ENCODE measurements at places on chromosomes 2 and 18.
A peak's percentile ranks its signal among the peaks of the same experiment; 100 is the strongest.

DNA sequence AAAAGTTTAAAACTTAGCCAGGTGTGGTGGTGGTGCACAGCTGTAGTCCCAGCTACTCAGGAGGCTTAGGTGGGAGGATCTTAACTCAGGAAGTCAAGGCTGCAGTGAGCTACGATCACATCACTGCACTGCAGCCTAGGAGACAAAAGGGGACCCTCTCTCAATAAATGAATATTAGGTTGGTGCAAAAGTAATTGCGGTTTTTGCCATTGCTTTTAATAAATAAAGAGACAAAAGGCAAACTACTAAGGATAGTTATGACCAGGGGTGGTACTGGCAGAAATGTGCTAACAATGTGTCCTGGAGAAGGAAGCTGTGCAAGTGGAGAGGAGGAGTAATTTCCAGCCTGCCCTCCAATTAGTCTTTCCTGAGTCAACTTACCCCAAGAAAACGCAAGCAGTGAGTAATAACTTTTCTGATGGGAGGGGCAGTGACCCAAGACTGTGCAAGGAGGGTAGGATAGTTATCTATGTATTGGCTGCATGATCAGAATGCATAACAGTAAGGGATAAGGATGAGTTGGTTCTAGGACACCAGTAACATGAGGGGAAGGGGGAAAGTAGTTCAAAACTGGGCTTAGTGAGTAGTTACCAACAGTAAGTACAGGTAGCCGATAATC is 1.5 kb downstream of the EXOC6B start:
- DNase-seq = no peak

- DNase-seq = no peak
These were observed 25.5 kb downstream of the ST8SIA5 start for GRCh38 chr18:46731316-46731715.

- DNase-seq = no peak
These were observed 4.4 kb upstream of the RFX8 start for GRCh38 chr2:101479328-101479727.

- DNase-seq = no peak
These were observed 19.4 kb downstream of the SRSF7 start for GRCh38 chr2:38731684-38732221.

DNA sequence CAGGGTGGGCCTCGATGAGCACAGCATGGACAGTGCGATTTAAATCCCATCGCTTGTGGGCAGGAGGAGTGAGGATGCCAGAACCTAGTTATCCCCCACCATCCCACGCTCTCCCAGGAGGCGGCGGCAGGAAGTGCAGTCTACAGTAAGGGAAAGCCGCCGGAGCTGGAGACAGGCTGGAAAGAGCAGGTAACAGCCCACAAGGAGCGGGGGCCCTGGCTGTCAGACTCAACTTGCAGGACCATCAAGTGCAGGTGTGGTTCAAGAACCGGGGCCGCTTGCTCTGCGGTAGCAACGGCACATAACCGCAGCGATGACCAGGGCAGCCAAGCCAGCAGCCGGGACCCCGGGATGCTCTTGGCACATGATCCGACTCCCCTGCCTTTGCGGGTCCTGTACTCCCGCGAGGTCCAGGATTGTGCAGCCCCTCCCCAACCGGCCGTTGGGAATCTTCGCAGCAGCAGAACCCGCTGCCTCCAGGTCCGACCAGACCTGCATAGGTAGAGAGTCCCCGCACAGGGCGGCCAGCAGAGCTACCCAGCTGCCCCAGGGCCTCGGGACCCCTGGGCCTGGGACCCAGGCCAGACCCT is 82.1 kb downstream of the BIN1 start:
- DNase-seq = peak; percentile 64

DNA sequence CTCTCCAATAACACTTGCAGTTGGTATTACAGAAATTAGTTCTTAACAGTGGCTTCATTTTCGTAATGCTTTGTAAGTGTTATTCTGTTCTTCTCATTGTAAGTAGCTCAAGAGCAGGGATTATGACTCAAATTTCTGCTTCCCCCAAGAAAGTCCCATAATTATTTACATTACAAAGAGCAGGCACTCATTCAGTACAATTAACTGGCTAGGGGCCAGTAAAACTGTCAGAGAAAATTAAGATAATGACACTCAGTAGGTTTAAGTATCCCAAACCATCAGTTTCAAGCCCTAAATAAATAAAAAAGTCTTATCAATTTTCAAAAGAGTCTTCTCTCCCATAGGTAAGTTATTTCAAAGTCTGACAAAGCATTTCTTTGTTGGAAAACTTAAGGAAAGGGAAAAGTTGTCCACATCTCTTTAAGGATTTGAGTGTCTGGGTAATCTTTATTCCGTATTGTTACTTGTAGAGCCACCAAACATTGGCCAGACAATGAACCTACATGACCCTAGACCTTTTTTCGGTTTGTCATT is 137.1 kb downstream of the ARHGAP28 start:
- DNase-seq = peak; percentile 66

DNA sequence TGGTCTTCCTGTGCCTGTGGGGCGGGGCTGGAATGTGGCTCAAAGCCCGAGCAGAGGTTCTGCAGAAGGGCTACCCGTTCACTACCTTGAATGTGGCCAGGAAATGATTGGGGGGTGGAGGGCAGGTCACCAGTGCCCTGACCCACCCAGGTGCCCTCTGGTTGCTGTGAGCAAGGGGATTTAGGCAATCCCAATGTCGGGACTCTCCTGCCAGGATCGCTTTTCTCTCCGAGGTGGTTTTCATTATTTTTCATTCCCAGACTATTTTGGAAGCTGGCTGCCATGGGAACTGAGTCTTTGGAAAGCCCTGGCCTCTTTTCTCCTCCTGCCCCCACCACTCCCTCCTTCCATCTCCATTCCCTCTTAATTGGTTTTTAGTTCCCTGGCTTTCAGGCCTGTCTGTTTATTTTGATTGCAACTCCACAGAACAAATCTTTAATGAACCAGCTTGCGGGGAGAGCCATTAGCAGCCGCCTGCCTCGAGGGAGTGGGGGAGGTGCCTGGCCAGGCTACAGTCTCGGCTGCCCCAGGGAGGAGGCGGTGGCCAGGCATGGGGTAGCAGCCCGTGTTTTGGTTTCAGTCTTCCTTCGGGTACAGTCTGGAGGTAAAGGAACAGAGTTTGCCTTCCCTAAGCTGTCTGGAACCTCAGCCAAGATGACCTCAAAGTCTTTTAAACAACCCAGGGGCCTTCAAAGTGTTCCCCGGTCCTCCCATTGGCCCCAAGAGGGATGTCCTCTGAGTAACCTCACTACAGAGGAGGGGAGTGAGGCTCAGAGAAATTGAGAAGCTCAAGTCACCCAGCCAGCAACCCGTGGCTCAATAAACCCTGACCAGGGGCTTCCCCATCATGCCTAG is 114.4 kb upstream of the HAAO start:
- DNase-seq = peak; percentile 67

DNA sequence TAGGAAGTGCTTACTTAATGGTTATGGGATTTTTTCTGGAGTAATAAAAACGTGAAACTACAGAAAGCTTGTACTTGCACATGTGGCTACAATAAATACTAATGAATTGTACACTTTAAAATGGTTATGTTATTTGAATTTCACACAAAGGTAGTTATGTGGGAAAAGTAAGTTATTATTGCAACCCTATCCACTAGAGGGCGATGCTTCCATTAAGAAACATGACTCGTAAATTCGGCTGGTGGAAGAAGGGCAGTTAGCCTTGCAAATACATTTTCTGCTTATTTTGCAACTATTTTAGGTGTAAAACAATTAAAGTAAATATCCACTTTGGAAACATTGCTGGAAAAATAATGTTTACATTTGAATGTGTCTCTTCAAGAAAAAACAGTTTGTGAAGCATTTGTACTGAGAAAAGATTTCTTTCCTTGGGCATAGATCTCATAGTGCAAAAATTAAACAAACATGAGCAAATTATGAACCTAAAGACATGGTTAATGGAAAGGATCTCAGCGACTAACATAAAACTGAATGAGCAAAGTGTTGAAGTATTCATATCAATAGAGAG is 68.1 kb upstream of the CSRNP3 start:
- DNase-seq = peak; percentile 73

DNA sequence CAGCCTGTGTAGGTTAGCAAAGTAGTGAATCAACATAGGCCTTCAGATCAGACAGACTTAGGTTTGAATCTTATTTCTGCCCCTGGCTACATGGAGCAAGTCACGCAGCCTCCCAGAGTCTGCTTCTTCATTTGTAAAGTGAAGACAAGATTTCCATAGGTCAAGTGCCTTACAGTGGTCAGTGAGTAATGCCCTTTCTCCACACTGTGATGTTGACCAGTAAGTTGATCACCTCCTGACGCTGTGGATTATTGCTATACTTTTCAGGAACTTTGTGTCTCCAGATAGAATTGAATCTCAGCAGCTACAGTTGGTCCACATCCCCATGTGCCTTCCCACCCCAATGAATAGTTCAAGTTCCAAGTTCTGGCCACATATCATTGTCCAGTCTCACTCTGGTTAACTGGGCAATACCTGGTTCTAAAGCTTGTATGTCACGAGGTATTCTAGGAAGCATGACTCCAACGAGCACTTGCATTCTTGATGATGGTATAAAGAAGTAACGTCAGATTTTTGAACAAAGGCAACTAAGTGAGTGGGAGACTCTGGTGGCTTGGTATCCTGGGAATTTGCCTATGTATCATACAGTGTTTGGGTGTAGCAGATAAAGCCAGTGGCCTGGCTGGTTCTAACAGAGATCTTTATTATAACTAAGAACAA is 2.1 kb upstream of the CLIP4 start:
- no peak for DNase-seq

DNA sequence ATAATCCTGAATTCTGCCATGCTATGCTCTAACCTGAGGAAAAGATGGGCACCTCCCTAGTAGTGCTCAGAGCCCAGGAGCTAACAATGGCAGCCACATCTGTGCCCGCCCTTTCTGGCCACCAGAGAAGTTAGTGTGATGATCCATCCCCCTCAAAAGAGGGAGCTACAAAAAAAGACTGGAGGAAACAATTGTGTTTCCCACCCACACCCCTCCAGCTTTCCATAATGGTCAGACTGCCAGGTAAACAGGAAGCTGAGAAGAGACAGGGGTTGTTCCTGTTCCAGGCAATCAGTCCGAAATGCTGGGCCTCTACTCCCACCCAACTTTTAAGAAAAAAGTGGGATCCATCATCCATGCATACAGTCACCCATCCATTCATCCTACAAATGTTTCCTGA is 3.2 kb downstream of the TBC1D8 start:
- DNase-seq = no peak

DNA sequence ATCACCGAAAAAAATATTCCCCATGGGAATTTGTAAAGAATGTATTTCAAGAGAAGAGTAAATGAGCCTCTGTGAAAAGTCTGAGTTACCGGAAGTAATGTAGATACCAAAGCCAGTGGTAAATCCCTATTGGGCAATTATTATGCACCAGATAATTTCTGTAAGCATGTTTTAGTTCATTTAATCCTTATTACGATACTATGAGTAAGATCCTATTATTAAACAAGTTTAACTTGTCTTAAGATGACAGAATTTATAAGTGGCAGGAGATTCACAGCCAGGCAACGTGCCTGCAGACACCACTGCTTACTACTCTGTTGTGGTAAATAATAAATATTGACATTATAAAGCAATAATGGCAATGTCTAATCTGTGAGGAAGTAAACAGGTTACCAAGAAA is 280.8 kb upstream of the RGPD4 start:
- no peak for DNase-seq

- DNase-seq = no peak
These were observed 94.9 kb downstream of the RNF152 start for GRCh38 chr18:61797696-61798590.

GRCh38 chr2:209685963-209686362 is 85.7 kb upstream of the UNC80 start:
- DNase-seq = no peak

DNA sequence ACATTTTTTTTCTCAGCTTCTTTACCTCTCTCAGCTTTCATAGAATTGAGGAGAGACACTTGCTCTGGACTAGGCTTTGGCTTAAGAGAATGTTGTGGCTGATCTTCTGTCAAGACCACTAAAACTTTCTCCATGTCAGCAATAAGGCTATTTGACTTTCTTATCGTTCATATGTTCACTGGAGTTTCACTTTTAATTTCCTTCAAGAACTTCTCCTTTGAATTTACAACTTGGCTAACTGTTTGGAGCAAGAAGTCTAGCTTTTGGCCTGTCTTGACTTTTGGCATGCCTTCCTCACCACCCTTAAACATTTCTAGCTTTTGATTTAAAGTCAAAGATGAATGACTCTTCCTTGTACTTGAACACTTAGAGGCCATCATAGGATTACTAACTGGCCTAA is 104.4 kb upstream of the SLC39A10 start:
- DNase-seq = no peak

- no peak for DNase-seq
These were observed 117.8 kb downstream of the DYM start for GRCh38 chr18:49342690-49343089.

DNA sequence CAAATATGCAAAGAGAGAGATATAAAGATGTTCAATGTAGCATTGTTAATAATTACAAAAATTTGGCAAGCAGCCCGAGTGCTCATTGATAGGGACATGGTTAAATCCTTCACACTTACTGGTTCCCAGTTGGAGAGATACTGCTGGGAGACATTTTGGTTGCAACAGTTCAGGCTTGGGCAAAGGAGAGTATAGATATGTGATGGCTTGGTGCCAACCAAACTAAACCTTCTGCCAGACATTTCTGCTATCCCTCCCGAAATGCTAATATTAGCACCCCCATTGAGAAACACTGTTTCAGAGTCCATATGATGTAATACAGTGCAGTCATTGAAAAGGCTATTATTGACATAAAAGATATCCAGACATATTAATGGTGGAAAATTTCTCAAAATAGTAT is 11.5 kb downstream of the GEN1 start:
- no peak for DNase-seq

- peak; percentile 48 for DNase-seq
These were observed 61.0 kb downstream of the AQP4 start for GRCh38 chr18:26804519-26804918.

GRCh38 chr2:183081911-183082310 is 3.4 kb downstream of the DUSP19 start:
- no peak for DNase-seq

DNA sequence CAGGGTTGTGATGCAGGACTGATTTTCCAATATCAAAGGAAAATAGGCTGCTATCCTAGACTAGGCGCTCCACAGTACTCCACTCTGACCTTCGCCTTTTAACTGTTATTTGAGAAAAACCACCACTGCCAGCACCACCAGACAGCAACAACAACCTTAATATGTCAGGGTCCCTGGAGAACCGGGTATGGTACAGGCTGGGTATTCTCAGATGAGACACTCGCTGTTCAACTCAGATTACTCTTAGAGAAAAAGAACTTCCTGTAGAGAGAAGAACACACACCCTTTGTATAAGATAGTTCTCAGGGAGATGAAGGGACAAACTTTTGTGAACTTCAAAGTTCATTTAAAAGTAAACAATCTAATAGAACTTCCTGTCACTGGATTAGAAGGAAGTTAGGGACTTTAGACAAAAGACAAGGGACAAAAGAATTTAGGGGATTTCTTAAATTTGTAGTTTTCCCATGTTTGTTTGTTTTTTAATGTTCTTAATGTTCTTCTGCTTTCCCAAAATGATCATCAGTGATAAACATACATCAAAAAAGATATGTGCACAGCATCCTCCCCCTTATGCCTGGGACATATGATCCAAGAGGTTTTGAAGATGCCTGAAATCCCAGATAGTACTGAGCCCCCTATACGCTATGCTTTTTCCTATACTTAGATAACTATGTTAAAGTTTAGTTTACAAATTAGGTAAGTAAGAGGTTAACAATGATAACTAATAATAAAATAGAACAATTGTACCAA is 41.3 kb upstream of the PPP1R1C start:
- no peak for DNase-seq

GRCh38 chr2:160005908-160006307 is 56.5 kb downstream of the PLA2R1 start:
- no peak for DNase-seq

Measured in COR-L47 (cell line).